Activated B cell treated with CpG ODN at 0.5 μM for 24 hours (primary cell): ENCODE measurements at places on chromosomes 5 and 9. TPM values are rescaled to one million over a fixed set of nuclear protein-coding genes. Genes with fewer than 3 reads are reported as not detected.

The SV2C gene
- total RNA-seq: not detected in 2 replicates

The RAPGEF6 gene
- total RNA-seq: 37.2 and 45.1 TPM in 2 replicates

The NKD2 gene
- 0.16 and 1.1 TPM in 2 replicates for total RNA-seq

The PTGDS gene
- not detected in 2 replicates for total RNA-seq

The CDH18 gene
- total RNA-seq: not detected in 2 replicates

The ZNG1F gene
- total RNA-seq: 13.6 and 17.7 TPM in 2 replicates

The ZFYVE16 gene
- total RNA-seq: 19.8 and 21.1 TPM in 2 replicates

GRCh38 chr5:32504989-32505596, 60.6 kb upstream of the ZFR start:
- peaks cover 15% of the 10 kb centered on the region for H3K4me1 ChIP-seq
- H3K27ac ChIP-seq: no peak overlapping the region
- H3K36me3 ChIP-seq: no peaks in the 10 kb centered on the region
- H3K27me3 ChIP-seq: peaks cover 18% of the 10 kb centered on the region
- no peak for DNase-seq
- H3K4me3 ChIP-seq: no peak overlapping the region

GRCh38 chr9:120542701-120543490, 37.1 kb downstream of the CDK5RAP2 start:
- DNase-seq: no peak
- peaks cover 90% of the 10 kb centered on the region for H3K36me3 ChIP-seq
- no peak overlapping the region for H3K27ac ChIP-seq
- H3K4me3 ChIP-seq: no peak overlapping the region
- no peaks in the 10 kb centered on the region for H3K4me1 ChIP-seq

- peaks cover 51% of the 10 kb centered on the region for H3K4me1 ChIP-seq
- peak overlapping the region; percentile 90 for H3K4me3 ChIP-seq
- DNase-seq: peak; percentile 70
- peaks cover 13% of the 10 kb centered on the region for H3K36me3 ChIP-seq
These were observed 724 bp downstream of the PRRC2B start for GRCh38 chr9:131394464-131395156.

DNA sequence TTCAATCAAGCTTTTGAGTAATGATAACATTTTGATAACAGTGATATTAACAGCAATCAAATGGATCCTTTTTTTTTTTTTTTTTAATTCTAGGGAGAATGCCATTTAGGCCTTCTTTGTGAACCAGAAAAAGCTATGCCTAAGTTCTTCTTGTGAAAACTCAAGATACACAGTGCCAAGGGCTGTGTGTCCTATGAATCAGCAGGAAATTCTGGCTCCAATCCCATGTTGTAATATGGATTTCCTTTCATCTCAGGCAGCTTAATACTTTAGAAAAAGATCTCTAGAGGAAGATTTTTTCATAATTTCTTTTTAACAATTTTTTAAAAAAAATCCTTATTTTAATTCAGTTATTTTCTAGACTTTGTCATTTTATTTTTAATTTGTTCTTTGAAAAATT, 96.1 kb downstream of the NUDT12 start:
- no peak for DNase-seq
- H3K27me3 ChIP-seq: no peaks in the 10 kb centered on the region
- H3K4me1 ChIP-seq: no peaks in the 10 kb centered on the region
- H3K27ac ChIP-seq: no peak overlapping the region
- no peak overlapping the region for H3K4me3 ChIP-seq
- no peaks in the 10 kb centered on the region for H3K36me3 ChIP-seq

DNA sequence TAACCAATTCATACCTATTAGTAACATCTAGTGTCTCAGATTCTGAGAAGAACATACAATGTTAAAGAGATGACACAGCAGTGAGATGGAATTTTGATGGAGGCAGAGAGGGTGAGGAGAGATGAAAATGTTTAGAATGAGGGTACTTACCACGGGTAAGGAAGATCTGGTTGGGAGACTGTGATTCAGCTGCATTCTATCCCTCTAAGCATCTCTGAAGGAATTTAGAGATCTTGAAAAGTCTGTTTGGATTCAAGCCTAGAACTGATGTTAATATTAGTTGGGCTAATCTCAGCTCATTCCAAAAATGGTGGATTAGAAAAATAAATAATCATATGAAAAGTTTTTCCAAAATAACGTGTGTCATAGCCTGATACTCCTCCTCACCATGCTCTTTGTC, 191.5 kb upstream of the CLINT1 start:
- H3K27me3 ChIP-seq: peaks cover 19% of the 10 kb centered on the region
- H3K27ac ChIP-seq: no peak overlapping the region
- H3K4me3 ChIP-seq: no peak overlapping the region
- no peaks in the 10 kb centered on the region for H3K4me1 ChIP-seq
- no peak for DNase-seq

DNA sequence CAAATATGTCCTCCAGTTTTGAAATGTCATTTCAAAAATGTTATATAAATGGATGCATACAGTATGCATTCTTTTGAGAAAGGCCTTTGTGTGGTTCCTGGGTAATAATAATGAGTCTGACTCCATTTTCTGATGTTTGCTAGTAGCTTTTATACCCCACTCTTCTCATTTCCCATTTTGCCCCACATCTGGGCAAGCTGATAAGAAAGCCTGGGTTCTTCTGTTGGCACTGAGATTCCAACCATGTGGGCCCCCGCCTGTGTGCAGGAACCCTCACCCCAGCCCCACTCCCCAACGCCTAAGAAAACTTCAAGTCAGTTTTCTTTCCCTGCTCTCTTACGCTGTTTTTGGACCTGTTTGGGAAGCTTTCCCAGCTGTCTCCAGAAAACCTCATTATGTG, 89.4 kb downstream of the SNX18 start:
- no peak overlapping the region for H3K27ac ChIP-seq
- no peaks in the 10 kb centered on the region for H3K36me3 ChIP-seq
- DNase-seq: no peak
- no peaks in the 10 kb centered on the region for H3K27me3 ChIP-seq
- peaks cover 33% of the 10 kb centered on the region for H3K4me1 ChIP-seq

DNA sequence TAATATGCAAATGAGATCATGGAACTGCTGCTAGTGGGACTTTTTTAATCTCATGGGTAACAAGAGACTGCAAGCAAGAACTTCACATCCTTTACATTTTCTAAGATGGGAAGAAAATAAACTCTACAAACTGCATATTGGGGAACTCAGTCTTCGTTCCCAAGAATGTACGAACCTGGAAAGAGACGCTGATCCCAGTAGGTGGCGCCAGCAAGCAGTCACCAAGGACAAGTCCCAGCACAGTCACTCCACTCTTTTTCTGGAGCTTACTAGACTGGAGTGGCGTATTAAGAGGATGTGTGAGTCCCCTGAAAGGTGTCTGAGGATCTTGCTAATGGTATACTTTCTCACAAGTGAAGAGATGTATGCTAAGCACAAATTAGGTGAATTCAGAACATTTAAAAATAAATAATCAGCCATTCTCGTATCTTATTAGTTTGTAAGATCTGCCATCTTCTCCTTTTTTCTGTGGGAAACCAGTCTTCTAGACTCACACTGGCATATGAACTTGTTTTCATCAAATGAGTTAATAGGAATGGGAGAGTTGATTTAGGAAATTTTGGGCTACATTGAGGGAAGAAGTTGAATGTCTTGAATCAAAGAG, 16.0 kb upstream of the PUM3 start:
- H3K4me3 ChIP-seq: no peak overlapping the region
- no peaks in the 10 kb centered on the region for H3K36me3 ChIP-seq
- H3K27me3 ChIP-seq: peaks cover 19% of the 10 kb centered on the region
- peaks cover 4% of the 10 kb centered on the region for H3K4me1 ChIP-seq
- DNase-seq: no peak

DNA sequence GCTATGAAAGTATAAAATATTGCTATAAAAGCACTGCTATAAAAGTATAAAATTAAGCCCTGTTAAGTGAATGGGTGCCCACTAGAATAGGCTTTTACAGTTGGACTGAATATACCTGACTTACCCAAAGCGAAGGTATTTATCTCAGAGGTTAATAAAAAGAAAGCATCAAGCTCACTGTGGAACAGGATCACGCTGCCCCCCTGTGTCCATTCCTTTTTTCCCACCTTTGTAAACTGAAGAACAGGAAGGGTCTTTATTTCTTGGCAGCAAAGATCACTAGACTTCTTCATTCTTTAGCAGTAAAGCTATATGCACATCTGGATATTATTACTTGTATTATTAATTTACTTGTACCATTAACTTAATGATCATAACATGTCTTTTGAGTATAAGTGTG, 22.1 kb upstream of the PLPP6 start:
- no peak for DNase-seq
- peaks cover 4% of the 10 kb centered on the region for H3K27me3 ChIP-seq
- H3K36me3 ChIP-seq: no peaks in the 10 kb centered on the region
- no peak overlapping the region for H3K27ac ChIP-seq
- no peaks in the 10 kb centered on the region for H3K4me1 ChIP-seq

GRCh38 chr5:178337334-178337741, 104.7 kb upstream of the PHYKPL start:
- H3K27me3 ChIP-seq: peaks cover 3% of the 10 kb centered on the region
- no peak overlapping the region for H3K27ac ChIP-seq
- H3K4me3 ChIP-seq: no peak overlapping the region
- no peaks in the 10 kb centered on the region for H3K4me1 ChIP-seq

DNA sequence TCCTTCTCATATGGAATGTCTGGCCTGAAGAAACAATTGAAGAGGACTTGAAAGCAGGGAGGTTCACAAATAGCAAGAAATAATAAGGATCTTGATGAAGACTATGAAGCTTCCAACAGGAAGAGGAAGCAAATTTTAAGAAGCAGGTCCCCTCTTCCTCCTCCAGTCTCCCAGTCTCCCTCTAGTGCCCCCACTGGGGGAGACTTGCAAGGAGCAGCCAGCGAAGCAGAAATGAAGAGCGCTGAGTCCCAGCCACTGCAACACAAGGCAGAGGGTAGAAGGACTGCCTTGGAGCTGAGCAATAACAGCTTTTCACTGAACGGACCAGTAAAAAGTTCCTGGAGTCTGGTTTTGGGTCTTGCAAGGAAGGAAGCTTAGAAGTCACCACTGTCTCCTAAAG, 32.6 kb upstream of the ACO1 start:
- no peaks in the 10 kb centered on the region for H3K36me3 ChIP-seq
- H3K4me3 ChIP-seq: no peak overlapping the region

- no peak overlapping the region for H3K27ac ChIP-seq
- DNase-seq: no peak
- H3K4me3 ChIP-seq: no peak overlapping the region
- H3K27me3 ChIP-seq: no peaks in the 10 kb centered on the region
- H3K4me1 ChIP-seq: peaks cover 13% of the 10 kb centered on the region
These were observed 19.8 kb downstream of the RGMB start for GRCh38 chr5:98793223-98793622.

DNA sequence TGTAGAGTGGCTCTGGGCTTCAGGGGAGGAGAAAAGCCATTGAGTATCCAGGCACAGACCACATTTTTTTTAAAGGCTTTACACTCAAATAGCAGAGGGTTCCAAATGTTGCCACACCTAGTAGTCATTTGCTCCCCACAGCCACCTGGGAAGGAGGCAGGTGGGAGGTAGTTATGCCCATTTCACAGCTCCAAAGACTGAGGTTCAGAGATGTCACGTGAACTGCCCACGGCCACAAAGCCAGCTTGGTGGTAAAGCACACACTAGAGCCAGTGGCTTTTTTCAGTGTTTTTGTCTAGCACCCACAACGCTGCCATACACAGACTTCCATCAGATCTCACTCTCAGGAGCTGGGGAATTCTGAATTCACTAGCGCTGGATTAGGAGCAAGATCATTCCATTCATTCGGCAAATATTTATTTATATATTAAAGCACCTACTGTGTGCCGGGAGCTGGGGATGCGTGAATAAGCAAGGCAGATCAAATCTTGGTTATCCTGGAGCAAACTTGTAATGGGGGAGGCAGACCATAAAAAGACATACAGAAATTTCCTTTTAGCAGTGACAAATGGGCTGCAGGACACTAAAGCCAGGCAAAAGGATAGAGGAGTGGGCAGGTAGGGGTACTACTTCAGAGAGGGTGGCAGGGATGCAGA, 7.4 kb downstream of the WHRN start:
- no peak overlapping the region for H3K27ac ChIP-seq
- H3K4me1 ChIP-seq: peaks cover 46% of the 10 kb centered on the region
- no peaks in the 10 kb centered on the region for H3K36me3 ChIP-seq
- no peak for DNase-seq
- no peak overlapping the region for H3K4me3 ChIP-seq

- H3K27me3 ChIP-seq: no peaks in the 10 kb centered on the region
- H3K36me3 ChIP-seq: peaks cover 2% of the 10 kb centered on the region
- H3K4me3 ChIP-seq: peak overlapping the region; percentile 95
- peak overlapping the region; percentile 97 for H3K27ac ChIP-seq
These were observed 1.3 kb downstream of the TNPO1 start for GRCh38 chr5:72817671-72818266.

DNA sequence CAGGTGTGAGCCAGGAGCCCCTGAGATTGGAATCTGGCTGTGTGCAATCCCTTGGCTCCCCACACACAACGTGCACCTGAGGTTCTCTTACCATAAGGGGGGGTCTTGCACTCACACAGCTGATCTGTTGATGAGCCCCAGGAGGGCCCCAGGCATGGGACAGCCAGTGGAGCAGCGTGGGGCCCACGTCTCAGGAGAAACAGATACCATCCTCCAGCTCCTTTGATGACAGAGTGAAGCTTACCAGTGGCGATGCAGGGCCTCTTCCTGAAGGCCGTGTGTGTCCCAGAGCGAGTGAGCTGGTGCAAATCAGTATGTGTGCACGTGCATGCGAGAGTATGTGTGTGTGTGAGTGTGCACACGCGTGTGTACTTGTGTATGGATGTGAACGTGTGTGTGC, 287.4 kb downstream of the IRX1 start:
- H3K27me3 ChIP-seq: no peaks in the 10 kb centered on the region
- H3K4me3 ChIP-seq: no peak overlapping the region
- DNase-seq: no peak
- H3K27ac ChIP-seq: no peak overlapping the region
- H3K36me3 ChIP-seq: no peaks in the 10 kb centered on the region

- peak overlapping the region; percentile 41 for H3K27ac ChIP-seq
- peaks cover 42% of the 10 kb centered on the region for H3K36me3 ChIP-seq
- peaks cover 79% of the 10 kb centered on the region for H3K4me1 ChIP-seq
- H3K27me3 ChIP-seq: no peaks in the 10 kb centered on the region
These were observed 81.8 kb upstream of the SARDH start for GRCh38 chr9:133819923-133820322.
